AG10803 (cell line): ENCODE measurements at places on chromosomes 6 and 20.

DNA sequence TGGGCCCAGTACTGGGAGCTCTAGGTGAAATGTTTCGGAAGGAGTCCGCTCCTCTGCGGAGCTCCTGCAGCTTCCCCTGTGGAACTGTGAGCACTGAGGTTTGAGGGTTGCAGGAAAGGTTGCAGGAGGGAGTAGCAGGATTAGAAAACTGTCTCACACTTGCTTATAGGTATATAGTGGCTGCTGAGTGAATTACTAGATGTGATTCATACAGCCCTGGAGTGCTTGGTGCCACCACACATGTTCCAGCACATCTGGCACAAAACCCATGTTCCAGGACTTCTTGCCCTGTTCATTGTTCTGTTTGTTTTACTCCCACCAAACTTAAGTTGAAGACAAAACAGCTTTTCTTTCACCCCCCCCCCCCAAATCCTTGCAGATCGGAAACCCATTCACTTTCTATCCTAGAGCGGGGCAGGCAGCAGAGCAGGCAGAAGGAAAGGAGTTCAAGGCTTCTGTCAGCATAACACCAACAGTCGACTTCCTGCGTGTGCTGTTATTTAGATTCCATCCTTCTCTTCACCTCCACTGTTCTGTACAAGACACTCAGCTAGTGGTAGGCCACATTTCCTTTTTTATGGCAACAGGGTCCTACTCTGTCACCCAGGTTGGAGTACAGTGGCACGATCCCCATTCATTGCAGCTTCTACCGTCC lies 669 bp upstream of the PEX6 start:
- peak; percentile 38 for DNase-seq

DNA sequence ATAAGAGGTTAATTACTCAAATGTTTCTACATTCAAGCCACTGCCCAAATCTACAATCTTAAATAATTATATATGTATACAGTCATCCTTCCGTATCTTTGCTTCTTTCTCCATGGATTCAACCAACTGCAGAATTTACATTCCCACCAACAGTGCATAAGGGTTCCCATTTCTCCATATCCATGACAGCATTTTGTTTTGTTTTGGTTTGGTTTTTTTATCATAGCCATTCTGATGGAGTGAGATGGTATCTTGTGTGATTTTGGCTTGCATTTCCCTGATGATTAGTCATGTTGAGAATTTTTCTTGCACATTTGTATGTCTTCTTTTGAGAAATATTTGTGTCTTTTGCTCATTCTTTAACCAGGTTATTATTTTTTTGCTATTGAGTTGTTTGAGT lies 198.5 kb downstream of the C6orf118 start:
- peak; percentile 73 for DNase-seq

- DNase-seq = no peak
Measured at GRCh38 chr6:14619419-14619781, 501.8 kb downstream of the CD83 start.

DNA sequence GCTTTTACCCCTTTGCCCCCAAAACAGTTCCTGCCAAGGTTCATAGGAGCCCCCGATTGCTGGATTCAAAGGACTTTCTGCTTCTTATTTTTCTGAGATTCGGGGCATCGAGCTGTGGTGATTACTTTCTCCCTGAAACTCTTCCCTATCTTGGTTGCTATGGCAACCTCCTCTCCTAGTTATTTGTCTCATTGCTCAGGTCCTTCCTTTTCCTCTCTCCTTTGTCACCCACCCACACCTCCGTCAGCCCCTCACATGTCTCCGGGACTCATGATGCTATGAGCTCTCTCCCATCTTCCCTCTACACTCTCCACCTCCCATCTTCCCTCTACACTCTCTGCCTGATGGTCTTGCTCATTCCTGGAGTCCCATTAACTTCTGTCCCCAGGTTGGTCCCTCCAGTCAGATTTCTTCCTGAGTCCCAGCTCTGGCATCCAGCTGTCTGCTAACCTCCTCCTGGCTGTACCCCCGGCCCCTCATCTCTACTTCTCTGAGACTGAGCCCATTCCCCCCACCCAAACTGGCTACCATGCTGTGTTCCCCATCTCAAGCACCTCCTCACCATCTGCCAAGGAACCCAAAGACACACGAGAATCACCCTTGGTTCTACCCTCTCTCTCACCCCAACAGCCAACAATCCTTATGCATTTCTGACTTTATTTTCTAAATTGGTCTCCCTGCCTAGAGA lies 30.2 kb upstream of the NNAT start:
- DNase-seq = no peak

GRCh38 chr6:56404599-56404998 lies 157.2 kb upstream of the COL21A1 start:
- DNase-seq = no peak

GRCh38 chr6:127907960-127908640 lies 7.2 kb upstream of the THEMIS start:
- DNase-seq = no peak

DNA sequence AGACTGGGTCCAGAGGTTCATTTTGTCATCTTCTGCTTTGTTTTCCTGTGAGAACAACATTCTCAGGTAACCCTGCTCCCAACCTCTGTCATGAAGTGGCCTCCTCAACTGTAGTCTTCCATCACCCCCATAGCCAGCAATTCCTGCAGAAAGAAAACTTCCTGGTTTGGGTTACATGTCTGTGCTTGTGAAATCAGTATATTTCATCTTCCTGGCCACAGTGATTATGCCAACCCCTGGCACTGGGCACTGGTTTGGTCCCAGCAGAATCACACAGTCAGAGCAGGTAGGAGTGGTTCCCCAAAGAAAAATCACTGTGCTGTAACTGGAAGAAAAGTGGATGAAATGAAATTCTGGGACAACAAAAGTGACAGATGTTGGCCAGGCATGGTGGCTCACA lies 52.5 kb downstream of the CRYBG1 start:
- no peak for DNase-seq

- no peak for DNase-seq
Measured at GRCh38 chr20:51438136-51438535, 104.4 kb downstream of the NFATC2 start.

GRCh38 chr20:44642203-44643153 lies 9.0 kb downstream of the ADA start:
- DNase-seq = peak; percentile 79
